T follicular helper cell (primary cell): ENCODE measurements at places on chromosomes 1 and 21.

DNA sequence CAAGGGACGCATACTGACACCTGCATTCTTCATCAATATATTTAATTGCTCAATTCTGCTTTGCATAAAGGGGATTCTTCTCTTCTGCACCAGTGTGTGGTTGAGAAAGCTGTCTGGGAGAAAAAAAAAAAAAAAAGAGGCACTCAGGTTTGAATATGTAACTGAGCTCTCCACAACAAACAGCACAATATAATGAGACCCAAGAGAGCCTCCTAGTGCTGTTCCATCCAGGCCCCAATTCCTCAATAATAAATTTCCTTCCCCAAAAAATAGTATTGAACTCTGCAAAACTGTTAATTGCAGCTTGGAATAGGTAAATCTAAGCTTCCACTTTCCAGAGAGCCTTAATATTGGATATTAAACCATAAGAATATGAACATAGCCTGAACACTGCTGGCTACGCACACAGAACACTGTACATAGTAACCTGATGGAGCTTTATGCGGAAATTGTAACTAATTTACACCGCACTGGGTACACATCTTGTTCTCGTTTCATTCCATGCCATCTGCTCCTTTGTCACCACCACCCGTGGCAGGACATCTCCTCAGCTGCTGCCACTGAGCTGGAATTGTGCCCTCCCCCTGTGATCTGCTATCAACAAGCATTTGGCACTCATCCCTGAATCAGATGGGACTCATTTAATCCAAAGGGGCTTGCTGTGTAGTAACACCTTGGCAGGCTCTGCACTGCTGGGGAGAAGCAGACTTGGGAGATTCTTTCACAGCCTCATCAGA is 272.0 kb downstream of the HHIPL2 start:
- no peak for DNase-seq

DNA sequence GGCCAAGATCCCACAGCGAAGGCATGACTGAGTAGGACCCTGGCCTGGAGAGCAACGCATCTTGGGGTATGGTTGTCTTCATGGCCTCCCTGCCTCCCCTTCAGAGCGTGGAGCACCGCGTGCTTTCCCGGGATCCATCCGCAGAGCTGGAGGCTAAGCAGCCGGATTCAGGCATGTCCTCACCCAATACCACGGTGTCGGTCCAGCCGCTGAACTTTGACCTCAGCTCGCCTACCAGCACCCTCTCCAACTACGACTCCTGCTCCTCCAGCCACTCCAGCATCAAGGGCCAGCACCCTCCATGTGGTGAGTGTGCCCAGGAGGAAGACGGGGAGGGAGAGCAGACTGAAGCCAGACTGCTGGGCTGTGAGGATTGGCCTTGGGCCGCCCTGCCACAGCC is 19.8 kb downstream of the ESPN start:
- no peak for DNase-seq

- no peak for DNase-seq
Measured at GRCh38 chr21:32138658-32139057, 140.2 kb downstream of the MIS18A start.

GRCh38 chr1:44489481-44489880 is 84.4 kb downstream of the RNF220 start:
- no peak for DNase-seq

- DNase-seq: no peak
Measured at GRCh38 chr1:223422911-223423310, 29.7 kb downstream of the CCDC185 start.

DNA sequence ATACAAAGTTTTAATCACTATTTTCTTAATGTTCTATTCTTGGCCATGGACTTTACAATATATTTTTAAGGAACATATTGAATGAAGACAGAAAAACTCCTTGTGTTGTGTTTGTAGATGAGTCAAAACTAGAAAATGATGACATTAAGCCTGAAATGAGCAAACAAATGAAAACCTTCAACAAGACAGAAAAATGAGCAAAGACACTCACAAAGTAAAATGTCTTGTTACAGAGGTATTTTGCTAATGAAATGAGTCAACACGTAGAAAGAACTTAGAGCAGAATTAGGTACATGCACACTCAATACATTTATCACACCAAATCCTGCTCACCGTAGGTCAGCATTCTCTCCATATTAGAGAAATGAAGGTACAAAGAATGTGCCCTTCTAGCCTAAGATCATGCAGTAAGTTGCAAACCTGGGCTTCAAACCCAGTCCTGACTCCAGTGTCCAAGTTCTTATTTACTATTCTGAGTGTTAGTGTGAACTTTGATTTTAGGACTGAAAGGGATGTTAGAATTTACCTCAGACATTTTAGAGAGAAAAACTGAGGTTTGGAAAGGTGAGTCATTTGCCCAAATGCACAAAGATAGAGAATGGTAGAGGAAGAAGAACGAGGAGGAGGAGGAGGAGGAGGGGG is 133.9 kb upstream of the SGIP1 start:
- DNase-seq: no peak

DNA sequence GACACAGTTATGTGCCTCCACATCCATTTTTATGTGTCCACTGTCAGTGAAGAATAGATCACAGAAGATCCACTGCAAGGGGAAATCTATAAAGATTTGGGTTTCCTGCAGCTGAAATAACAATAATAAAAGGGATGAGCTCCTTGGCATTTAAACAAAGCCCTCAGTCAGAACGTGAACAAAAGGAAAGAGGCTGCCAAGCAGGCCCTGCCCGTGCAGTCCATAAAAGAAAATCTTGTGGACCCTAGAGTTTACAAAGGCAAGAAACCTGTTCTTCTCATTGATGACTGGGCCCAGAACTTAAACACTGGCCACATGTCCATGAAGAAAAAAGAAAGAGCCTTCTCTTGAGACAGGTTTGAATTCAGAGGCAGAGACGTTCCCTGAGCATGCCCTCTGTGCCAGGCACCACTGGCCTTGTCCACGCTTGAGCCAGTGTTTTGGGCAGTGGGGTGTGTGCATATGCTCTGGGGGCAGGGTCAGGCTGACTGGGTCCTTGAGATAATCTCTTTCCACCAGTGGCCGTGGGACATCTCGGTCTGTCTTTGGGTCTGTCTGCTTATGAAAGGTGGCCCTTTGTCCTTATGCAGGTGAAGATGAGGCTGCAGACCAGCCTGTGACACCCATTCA is 142.7 kb downstream of the HIVEP3 start:
- DNase-seq: no peak

DNA sequence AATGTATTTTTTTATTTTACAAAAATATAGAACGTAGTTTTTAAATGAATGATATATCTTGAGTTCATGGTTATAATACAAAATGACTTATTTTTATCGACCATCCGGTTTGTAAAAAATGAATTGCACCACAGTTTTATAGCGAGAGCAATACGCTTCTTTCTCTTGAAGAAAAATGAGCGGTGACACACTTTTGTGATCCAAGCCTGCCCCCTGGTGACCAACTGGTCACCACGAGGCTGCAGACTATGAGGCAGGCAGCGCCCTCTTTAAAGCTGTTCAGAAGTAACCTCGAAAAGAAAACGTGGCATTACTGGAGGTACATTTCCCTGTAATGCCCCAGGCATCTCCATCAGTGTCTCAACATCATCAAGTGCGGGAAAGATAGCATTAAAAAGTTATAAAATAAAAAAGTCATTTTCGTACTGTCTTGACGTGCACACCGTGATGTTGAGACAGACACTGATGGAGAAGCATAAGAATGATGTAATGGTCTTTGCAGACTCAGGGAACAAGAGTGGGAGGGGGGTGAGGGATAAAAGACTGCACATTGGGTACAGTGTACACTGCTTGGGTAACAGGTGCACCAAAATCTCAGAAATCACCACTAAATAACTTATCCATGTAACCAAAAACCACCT is 734.2 kb upstream of the ADAMTS5 start:
- DNase-seq: peak; percentile 22

DNA sequence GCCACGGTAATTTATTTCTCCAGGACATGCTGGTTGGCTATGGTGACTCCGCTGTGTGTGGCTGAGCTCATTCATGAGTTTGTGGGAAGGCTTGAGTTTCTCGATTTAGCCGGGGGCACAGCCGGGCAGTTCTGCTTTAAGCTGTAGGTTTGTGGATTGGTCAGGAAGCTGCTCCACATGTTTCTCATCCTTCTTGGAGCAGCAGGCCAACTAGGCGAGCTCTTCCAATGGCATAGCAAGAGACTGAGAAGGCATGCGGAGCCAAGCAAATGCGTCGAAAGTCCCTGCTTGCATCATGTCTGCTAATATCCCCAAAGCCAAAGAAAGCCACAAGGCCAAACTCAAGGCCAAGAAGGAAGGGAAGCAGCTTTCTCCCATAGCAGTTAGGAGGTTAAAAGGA is 71.6 kb upstream of the GREM2 start:
- no peak for DNase-seq

- DNase-seq: no peak
Measured at GRCh38 chr1:111417755-111418154, 9.8 kb downstream of the OVGP1 start.

DNA sequence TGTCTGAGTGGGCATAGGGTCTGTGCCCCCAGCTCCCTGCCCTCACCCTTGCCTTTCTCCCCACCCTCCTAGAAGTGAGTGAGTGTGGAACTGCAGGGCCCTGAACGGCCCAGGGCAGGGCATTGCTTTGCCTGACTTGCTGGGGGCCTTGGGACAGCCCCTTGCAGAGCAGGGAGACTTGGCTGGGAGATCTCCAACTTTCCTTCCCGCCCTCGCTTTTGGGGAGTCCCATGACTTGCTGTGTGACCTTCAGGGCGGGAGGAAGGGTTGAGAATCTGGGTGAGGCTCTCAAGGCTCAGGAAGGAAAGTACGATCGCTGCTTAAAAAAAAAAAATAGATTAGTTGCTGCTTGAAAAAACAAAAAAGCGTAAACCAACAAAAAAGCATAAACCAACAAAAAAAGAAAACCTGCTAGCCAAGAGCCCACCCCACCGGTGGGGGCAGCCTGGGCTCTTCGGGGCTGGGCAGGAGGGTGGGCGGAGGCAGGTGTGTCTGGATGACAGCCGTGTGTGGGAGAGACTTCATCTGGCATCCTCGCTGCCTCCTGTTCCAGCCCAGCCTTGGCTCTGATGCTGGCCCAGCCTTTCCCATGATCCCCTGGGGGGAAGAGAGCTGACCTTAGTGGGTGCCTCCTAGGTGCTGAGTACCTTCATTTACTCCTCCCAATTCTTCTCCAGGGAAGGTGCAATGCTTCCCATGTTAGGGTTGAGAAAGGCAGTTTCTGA is 6.5 kb downstream of the NBL1 start:
- no peak for DNase-seq

DNA sequence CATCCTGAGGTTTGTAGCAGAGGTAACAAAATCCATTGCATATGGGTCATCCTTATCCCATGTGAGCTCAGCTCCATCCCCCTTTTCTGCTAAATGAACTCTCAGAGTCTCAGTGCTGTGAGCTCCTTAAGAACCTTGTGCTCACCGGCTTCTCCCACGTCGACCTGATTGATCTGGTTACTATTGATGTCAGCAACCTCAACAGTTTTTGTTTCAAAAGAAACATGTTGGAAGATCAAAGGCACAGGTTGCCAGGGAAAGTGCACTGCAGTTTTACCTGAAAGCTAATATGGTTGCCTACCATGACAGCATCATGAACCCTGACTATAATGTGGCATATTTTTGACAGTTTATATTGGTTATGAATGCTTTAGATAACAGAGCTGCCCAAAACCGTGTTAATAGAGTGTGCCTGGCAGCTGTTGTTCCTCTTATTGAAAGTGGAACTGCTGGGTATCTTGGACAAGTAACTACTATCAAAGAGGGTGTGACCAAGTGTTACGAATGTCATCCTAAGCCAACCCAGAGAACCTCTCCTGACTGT is 131.4 kb downstream of the HS2ST1 start:
- DNase-seq: peak; percentile 58

GRCh38 chr1:64240206-64240605 is 36.8 kb downstream of the UBE2U start:
- DNase-seq: no peak

DNA sequence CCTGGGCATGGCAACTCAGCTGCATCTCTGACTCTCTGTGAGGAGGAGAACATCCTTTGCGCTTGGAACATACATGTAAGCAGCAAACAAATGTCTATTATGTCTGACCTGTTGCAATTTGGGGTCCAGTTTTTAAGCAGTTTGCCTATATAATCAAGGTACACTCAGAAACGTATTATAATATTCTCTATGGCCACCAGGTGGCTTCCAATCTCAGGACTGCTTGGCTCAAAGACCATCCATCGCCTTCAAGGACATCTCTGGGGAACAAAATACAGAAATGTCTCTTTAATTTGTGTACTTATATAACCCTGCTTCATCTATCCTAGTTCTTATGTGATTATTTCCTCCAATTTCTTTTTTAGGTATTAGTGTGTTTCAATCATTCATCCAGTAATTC is 227.2 kb downstream of the OLFM3 start:
- no peak for DNase-seq

DNA sequence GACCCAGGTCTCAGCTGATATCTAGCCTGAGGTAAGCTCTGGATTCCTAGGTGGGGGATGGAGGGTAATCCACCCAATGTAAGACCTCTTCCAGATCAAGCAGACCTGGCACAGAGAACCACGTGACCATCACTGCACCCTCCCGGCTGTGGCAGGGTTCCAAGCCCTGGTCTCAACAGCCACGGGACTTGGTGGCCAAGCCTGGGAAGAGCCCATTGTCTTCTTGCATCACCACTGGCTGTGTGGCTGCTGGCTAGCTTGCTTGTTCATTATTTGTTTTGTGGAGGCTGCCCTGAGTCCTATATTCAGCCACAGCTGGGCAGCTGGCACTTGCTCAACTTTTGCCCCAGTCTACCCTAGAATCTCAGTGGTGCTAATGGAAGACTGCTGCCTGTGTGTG is 24.1 kb upstream of the NFASC start:
- DNase-seq: no peak

DNA sequence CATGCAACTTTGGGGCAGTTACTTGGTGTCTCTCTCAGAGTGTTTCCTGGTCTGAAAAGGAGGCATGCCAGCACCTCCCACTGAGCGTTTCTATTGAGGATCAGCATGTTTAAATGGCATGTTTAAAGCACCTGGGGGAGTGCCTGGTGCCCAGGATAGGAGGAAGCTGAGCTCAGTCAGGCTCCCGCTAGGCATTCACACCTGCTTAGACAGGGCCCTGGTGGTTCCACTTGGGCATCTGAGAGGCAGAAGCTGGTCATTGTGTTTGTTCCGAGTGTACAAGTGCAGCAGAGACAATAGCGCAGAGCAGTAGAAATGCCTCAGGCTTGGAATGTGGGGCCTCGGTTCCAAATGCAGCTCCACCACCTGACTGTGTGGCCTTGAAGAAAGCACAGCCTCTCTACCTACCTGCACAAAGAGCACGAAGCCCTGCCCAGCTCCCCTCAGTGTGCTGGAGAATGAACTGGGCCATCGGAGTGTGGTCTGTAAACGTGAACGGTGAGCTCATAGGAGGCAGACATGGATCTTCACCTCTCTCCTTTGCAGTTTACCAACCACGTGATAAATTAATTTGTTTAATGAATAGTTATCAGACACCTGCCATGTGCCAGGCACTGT is 20.3 kb upstream of the TMEM222 start:
- DNase-seq: no peak
